ENCODE measurements at places on chromosomes 6 and 20.

DNA sequence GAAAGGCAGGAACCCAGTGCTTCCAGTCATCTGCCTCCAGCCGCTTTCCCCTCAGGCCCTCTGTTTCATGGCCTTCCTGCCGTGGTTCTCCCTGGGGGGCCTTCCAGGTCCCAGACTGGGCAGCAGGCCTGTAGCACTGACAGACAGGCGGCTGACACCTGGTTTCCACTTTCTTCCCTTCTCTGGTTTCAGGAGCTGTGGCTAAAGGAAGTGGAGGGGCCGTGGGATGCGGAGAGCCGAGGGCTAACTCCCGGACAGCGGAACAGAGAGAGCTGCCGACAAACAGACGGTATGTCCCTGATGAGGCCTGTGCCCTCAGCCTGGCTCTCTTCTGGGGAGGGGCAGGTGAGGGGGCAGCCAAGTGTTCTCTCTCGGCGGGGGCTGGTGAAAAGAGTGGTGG is 12.5 kb downstream of the LRRC73 start:
- DNase-seq = no peak

DNA sequence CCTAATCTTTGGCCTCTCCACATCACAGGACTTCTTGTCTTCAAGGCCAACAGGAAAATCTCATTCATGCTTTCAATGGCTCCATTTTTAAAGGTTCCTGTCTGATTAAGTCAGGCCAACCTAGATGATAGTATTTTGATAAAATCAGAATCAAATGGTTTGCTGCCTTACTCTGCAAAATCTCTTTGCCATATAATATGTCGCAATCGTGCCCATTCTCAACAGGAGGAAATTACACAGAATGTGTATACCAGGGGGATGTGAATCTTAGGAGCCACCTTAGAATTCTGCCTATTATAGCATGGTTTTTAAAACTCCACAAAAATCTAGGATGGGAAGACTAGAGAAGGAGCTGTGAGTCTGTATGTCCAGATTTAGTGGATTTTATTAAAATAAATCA is 612.9 kb upstream of the MAN1A1 start:
- DNase-seq = no peak

GRCh38 chr20:63741676-63742380 is 2.3 kb downstream of the SLC2A4RG start:
- DNase-seq = no peak

- DNase-seq = no peak
Observed at GRCh38 chr6:132614554-132614953, 9.5 kb downstream of the TAAR2 start.

DNA sequence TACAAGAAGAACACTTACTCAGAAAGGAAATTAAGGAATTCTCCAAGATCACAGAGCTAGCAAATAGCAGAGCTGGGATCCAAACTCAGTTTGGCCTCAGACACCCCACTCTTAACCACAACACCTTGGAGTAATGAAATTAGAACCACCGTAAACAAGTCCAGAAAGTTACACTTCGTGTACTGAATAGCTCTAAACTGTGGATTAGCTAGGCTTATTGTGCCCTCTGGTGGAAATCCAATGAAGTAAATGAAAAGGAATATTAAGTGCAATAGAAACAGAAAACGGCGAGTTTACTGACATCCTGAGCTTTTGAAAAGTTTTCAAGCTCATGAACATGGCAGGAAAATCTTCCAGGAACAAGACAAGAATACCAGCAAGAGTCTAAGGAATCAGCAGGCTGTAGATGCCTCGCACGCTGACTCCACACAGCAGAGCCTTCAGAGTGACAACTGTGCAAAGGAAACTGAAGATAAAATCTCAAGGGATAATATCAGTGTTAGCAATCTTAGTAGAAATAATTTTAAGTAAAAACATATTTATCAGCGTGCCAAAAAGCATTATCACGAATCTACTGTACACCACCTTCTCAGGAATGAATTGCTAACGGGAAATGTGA is 34.6 kb downstream of the FBXO5 start:
- no peak for DNase-seq

GRCh38 chr6:39056191-39056590 is 7.6 kb downstream of the GLP1R start:
- DNase-seq = no peak

DNA sequence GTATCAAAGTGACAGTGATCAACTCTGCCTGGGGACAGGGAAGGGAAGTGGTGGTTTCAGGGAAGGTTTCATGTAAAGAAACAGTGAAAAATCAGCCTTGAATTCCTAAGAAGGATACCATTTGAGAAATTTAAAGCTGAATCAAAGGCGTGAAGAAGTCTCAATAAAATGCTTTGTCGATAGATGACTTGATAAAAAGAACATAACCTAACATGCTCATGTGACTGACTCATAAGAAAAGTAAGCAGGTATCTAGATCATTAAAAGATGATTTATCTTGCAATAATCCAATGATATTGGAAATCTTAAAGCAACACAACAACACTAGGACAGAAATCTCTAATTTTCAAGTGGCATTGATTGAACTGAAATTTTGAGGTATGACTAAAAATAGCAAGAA is 14.3 kb downstream of the EDN1 start:
- DNase-seq = no peak

DNA sequence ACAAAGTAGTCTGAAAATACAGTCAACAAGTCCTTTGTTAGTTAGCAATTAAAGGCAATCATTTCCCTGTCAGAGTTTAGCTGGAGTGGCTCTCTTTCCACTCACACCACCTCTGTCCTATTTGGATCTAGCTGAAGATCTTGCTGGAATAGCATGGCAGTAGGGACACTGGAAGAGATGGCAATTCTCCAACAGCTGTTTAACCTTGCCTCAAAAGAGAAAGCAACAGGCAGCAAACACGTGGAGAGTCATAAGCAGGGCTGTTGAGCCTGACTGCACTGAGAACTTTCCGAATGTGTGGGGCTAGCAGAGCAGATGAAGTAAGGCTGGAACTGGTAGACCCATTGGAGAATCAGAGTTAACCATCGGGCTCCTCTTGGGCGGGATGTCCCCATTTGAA is 38.0 kb upstream of the PRSS35 start:
- no peak for DNase-seq

Measured in stimulated activated CD8-positive, alpha-beta memory T cell treated with anti-CD3 and anti-CD28 coated beads, Interleukin-15, amount 100 ng/mL, for 1 hour (primary cell).